COLO829 (cell line): ENCODE measurements at places on chromosomes 6 and 20.

DNA sequence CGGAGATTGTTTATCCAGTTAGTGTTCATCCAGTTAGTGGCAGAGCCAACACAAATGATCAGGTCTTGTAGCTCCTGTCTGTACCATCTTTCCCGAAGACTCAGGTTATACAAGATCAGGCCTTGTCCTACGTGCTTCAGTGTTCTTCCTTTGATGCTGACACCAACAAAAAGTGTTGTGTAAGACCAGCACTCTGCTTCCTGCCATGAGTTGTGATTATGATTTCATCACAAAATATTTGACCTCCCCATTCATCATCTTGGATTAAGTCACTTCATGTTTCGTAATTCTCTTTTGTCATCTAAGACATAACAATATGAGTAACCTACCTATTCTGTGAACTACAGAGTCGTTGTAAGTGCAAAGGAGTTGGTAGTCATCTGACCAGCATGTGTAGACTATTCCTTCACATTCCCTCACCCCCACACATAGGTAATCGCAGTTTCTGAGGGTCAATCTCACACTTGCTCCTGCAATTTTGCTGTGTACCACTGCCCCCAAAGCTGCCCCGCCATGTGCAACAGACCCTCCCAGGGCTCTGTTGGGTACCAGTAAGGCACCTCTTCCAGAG, 135.6 kb upstream of the SLC22A23 start:
- DNase-seq = no peak

GRCh38 chr20:24993337-24994185, 1.0 kb upstream of the APMAP start:
- DNase-seq = peak; percentile 87

- DNase-seq = no peak
Observed at GRCh38 chr6:52375780-52376556, 14.0 kb downstream of the PAQR8 start.

DNA sequence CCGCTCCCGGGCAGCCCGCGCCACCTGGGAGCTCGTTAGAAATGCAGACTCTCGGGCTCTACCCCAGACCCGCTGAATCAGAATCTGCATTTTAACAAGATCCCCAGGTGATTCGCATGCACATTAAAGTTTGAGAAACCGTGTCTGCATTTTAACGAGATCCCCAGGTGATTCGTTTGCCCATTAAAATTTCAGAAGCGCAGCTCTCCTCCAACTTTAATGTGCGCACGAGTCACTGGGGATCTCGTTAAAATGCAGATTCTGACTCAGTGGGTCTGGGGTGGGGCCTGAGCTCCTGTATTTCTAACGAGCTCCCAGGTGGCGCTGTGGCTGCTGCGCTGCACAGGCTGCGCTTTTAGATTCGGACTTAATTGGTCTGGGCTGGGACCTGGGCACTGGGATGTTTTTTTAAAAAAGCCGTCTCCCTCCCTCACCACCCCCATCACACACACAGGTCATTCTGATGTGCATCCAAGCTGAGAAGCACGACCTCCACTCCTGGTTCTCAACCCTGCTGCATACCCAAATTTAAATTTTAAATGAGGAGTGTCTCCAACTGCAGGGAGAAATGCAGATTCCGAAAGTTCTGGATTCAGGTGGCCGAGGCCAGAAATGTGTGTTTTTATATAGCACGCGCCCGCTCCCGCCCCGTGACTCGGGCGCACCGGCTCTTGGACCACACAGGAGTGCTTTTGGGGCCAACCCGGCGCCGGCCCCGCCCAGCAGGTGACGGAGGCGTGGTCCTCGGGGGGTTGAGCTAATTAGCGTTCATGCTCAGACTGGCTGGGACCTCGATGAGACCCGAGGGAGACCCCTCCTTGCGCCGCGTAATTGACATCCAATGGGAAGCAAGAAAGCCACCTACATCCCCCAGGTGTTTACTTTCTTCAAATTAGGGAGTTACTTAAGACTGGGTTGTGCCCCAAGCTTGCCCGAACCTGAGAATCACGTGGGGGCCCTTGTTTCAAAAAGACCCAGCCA, 85.8 kb downstream of the ZFP64 start:
- DNase-seq = no peak

DNA sequence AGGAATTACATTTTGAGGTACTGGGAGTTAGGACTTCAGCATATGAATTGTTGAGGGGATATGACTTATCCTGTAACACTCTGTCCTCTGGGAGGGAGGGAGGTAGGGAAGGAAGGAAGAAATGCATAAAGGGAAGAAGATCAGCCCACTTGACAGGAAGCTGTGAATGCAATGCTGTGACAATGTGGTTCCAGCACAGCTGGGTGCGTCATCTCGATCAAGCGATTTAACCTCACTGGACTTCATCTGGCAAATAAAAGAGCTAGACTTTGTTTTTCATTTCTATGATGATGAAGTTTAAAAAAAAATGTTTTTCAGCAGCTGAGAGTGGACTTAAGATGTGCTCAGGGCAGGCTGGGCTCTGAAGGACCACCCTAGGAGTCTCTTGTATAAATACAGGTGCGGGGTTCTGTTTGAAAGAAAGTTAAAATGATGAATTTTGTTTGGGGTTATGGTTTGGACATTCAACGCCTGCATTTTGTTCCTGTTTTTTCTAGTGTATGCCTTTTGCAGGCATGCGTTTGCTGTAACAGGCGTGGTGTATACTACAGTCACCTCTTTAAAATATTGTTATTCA, 178.1 kb downstream of the RIMS1 start:
- DNase-seq = no peak

DNA sequence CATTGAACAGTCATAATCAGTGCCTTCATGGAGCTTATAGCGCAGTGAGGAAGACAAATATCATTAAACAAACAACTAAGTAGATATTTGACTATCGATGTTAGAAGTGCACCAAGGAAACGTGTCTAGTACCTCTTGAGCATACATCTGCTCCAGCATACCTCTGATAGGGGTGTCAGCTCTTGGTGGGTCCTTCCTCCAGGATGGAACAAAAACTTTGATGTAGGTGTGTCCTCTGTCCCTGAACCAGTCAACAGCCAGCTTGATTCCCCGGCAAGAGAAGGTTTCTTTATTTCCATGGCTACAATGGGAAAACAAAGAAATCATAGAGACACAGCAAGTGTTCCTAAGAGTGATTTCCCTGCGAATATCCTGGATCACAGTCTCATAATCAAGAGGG, 23.1 kb downstream of the ZC3H12D start:
- DNase-seq = no peak
